ENCODE measurements at places on chromosomes 1 and 21. TPM values are rescaled to one million over a fixed set of nuclear protein-coding genes. Genes with fewer than 3 reads are reported as not detected.

The FCMR gene
- total RNA-seq: 0.09 TPM

The KRTAP21-2 gene
- total RNA-seq: not detected

The ROR1 gene
- total RNA-seq: 12.8 TPM

The KIF2C gene
- 3.4 TPM for total RNA-seq

The TGFB2 gene
- total RNA-seq: 9.0 TPM

The TMEM79 gene
- 2.2 TPM for total RNA-seq

The AQP10 gene
- total RNA-seq: not detected

The CACNA1S gene
- total RNA-seq: not detected

The ZNF648 gene
- total RNA-seq: not detected
